ENCODE measurements at places on chromosomes 1 and 21.
A peak's percentile ranks its signal among the peaks of the same experiment; 100 is the strongest.

DNA sequence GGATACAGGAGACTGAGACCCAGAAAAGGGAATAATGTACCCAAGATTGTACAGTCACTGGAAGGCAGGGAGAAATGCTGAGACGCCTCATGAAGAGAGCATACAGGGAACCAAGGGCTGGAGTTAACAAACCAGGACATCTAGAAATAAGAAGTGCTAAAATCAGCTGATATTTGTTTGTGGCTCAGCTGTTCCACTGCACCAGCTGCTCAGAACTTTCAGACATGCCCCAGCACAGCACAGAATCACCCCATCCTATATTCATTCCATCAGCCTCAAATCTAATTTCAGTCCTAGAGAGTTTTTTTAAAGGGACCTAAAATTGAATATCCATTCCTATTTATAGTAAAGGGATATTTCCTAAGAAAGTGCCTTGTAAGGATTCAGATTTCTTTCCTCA, 60.2 kb downstream of the DAB1 start:
- DNase-seq: no peak

- no peak for DNase-seq
These were observed 36.6 kb downstream of the FOXO6 start for GRCh38 chr1:41397753-41398330.

DNA sequence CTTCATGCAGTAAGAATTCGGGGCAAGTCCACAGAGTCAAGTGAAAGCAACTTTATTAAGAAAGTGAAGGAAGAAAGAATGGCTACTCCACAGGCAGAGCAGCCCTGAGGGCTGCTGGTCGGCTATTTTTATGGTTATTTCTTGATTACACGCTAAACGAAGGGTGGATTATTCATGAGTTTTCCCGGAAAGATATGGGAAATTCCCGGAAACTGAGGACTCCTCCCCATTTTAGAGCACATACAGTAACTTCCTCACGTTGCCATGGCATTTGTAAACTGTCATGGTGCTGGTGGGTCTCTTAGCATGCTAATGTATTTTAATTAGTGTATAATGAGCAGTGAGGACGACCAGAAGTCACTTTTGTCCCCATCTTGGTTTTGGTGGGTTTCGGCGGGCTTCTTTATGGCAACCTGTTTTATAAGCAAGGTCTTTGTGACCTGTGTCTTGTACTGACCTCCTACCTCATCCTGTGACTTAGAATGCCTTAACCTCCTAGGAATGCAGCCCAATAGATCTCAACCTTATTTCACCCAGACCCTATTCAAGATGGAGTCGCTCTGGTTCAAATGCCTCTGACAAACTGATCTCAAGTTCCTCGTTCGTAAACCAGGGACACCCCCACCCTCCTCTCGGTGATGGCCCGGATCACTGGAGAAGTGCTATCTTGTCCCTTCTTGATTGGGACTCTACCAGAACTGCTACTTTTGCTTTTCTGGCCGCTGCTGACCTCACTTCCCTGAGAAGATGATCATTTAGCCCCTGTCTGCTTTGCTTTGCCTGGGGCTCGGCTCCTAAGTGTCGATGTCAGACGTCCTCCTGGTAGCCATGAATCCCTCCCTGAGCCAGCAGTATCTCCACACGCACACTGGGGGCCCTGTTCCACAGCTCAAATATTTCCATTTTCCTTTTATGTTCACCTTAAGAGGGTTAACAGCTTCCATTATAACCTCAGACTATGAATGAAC, 48.8 kb downstream of the CLSTN1 start:
- DNase-seq: no peak

- DNase-seq: no peak
These were observed 7.9 kb upstream of the TIPRL start for GRCh38 chr1:168170564-168171508.

DNA sequence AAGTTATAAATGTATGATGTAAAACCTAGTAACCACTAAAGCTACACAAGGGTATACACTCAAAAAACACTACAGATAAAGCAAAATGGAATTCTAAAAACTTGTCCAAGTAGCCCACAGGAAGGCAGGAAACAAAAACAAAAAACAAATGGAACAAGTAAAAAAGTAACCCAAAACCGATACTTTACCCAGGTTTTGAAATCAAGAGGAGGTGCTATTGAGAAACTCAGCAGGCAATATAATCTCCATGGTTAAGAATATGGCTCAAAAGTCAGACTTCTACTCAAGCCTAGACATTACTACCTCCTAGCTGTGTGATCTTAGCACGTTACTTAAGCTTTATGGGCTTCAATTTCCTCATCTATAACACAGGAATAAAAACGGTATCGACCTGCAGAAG, 13.3 kb downstream of the RBBP5 start:
- DNase-seq: no peak

DNA sequence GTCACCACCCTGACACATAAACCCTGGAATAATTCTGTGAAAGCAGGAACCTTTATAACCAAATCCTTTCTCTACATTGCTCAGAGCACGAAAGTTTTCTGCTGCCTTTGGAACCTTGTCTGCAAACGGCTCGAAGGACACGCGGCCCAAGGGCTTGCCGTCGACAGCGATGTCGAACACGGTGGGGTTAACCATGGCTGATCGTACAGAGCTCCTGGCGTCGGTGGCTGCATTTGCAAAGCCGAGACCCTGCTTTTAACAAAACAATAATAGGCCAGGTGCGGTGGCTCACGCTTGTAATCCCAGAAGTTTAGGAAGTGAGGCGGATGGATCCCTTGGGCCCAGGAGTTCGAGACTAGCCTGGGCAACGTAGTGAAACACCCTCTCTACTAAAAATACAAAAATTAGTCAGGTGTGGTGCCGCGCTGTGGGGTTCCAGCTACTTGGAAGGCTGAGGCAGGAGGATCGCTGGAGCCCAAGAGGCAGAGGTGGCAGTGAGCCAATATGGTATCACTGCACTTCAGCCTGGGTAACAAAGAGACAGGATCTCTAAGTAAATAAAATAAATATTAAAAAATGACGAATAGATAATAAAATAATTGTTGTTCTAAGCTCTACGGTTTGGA, 2.2 kb upstream of the EIF2B3 start:
- no peak for DNase-seq

GRCh38 chr1:151562661-151563060, 22.6 kb downstream of the TUFT1 start:
- DNase-seq: no peak

- DNase-seq: peak; percentile 46
These were observed 2.2 kb upstream of the BCL9 start for GRCh38 chr1:147539122-147539575.

GRCh38 chr21:25639551-25640201, 618 bp downstream of the JAM2 start:
- DNase-seq: peak; percentile 69

GRCh38 chr1:42660907-42661500, 2.8 kb downstream of the PPIH start:
- DNase-seq: no peak

- DNase-seq: no peak
These were observed 139.5 kb downstream of the PAPPA2 start for GRCh38 chr1:176602388-176603004.

GRCh38 chr1:97877307-97877706, 43.5 kb downstream of the DPYD start:
- DNase-seq: no peak

DNA sequence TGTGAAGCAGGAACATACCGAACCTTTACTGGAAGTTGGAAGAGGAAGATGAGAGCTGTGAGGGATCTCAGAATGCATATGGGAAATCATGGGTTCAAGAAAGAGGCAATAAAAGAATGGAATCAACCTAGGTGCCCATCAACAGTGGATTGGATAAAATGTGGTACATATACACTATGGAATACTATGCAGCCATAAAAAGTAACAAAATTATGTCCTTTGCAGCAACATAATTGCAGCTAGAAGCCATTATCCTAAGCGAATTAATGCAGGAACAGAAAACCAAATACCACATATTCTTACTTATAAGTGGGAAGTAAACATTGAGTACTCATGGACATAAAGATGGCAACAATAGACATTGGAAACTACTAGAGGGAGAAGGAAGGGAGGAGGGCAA, 40.4 kb downstream of the NIBAN1 start:
- no peak for DNase-seq

- DNase-seq: no peak
These were observed 87.4 kb downstream of the UBR4 start for GRCh38 chr1:19122668-19123067.

DNA sequence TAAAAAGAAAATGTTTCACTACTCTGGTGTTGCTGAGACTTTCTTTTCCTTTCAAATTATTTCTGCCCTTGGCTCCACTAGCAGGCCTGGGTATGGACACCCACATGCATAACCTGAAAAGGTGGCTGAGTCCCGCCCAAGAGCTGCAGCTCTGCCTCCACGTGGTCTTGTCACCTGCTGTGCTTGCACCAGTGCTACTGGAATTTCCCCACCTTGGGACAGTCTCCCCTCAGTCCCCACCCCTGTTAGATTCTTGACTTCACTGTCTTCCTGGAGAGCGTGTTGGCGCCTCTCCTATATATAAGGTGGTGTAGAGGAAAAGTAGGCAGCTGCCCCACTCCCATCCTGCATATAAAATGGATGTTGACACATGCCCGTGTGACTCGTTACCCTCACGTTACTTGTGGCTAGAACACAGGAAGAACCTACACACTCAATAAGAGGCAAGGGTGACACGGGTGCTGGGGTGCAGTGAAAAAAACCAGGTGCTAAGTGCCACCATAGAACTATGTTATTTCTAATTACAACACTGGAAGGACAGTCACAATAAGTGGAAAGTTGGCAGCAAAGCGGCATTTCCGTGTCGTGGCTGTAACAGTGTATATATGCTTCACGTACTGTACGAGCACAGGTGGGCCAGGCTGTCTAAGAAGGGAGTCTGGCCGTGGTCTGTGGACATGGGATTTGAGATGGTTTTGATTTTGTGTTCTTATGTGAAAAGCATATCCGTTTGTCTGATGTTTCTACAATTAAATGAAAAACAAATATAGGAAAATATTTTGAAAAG, 61.0 kb downstream of the POFUT2 start:
- no peak for DNase-seq

- DNase-seq: no peak
These were observed 28.7 kb downstream of the SYNJ1 start for GRCh38 chr21:32698971-32699693.
